ENCODE measurements at places on chromosomes 5 and 9.

- peak; percentile 52 for DNase-seq
These were observed 558 bp downstream of the SHROOM1 start for GRCh38 chr5:132829742-132830435.

- DNase-seq, result no peak
These were observed 21.0 kb downstream of the SKIC3 start for GRCh38 chr5:95533761-95534160.

DNA sequence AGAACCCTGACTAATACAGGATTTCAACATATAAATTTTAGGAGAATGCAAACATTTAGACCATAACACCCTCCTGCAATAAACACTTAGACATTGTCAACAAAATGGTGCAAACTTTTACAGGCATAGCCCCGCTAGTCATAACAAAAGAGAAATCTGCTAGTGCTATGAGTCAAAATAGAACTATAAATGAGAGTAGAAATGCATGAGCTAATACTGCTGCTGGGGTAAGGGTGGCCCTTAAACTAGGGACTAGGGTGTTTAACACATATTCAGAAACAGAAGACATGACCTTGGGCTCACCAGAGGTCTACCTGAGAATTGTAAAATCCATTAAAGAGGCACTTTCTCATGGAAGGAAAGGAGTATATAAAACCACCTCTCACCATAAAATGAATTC is 131.6 kb downstream of the TLR4 start:
- DNase-seq, result no peak

DNA sequence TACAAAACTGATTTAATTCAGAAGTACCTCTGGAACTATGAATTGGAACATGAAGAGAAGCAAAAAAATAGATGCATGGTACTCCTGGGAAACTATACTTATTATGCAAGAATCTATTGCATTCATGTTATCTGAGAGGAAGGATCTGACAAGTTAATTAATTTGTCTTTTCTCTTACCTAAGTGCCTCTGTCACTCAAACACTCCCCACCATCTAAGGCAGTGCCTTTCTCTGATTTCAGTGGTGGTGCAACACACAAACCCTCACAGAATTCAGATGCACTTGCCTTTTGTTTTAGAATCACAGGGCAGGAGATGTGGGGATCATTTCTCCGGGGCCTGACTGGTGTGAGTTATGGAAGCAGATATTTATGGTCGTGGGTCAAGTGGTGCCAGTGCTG is 52.5 kb upstream of the C9orf72 start:
- DNase-seq, result no peak

- DNase-seq, result no peak
These were observed 388.3 kb downstream of the PLK2 start for GRCh38 chr5:58071566-58071965.

DNA sequence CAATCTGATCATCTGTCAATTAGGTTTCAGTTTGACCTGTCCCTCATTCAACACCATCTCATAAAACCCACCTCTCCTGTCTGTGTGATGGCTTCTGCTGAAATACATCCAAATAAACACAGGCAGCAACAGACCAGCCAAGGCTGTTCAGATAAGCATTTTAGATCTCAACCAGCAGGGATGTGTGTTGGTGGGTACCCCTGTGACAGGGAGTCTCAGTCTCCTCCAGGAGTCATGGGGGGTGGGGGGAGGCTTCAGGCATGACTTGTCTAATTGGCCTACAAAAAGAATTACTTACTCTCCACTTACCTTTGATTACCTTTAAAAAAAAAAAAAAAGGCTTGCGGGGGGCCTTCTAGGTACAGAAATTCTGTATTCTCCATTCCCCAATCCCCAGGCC is 65.9 kb downstream of the ROR2 start:
- DNase-seq, result no peak

- DNase-seq, result no peak
These were observed 269.7 kb downstream of the MLLT3 start for GRCh38 chr9:20352591-20352990.

- no peak for DNase-seq
These were observed 607.2 kb upstream of the WWC1 start for GRCh38 chr5:167684251-167684650.

DNA sequence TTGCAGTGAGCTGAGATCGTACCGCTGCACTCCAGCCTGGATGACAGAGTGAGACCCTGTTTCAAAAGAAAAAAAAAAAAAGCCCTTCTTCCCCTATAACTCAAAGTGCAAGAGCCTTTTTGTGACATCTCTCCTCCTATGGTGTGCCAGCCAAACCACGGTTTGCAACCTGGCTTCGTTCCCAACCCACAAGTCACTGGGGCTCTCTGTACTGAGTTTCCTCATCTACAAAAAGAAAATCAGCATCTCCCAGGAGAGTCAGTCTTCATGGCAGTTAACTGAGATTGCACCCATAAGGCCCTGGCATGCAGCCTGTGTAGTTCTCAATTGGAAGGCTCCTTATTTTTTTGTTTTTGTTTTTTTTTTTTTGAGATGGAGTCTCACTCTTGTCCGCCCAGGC is 14.8 kb downstream of the ODF2 start:
- DNase-seq, result no peak

- DNase-seq, result no peak
These were observed 117.1 kb downstream of the NREP start for GRCh38 chr5:111639912-111640311.

- DNase-seq, result no peak
These were observed 1000.0 kb upstream of the DMAC1 start for GRCh38 chr9:8799615-8800014.

DNA sequence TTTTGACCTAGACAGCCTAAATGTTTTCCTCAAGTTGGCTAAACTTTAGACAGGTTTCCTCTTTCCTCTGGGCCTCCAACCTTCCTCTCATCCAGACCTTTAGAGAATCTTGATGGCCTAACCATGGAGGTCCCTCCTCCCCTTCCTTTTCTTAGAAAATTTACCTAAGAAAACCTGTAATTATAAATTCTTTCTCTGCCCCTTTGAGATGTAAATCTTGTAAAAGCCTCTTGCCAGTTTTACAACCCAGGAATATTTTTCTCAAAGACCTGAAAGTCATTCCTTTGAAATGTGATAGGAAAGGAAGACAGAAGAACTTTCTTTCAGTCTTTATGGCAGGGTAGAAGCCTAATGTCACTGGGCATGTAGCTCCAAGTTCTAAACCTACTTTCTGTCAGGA is 1752.6 kb upstream of the C9orf72 start:
- DNase-seq, result no peak

- no peak for DNase-seq
These were observed 140.5 kb upstream of the TARS1 start for GRCh38 chr5:33300209-33300742.

DNA sequence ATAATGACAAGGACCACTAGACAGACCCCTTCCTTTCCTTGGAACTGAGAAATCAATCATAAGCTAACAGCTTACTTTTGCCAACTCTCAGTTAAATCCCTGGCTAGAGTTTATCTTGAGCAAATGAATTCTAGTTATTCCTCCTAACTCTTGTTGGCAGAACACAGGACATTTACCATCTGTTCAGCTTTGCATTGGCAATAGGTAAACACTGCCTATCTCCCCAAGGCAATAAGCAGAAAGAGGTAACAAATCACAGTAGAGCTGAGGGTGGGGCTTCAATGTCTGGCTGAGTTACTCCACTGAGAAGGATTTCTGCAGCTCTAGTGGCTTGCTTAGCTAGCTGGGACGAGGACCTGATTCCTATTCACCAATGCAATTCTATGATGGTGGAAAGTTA is 503.3 kb upstream of the GRIA1 start:
- DNase-seq, result no peak

- DNase-seq, result no peak
These were observed 56.4 kb upstream of the OR2K2 start for GRCh38 chr9:111386386-111386785.

- DNase-seq, result no peak
These were observed 67.0 kb downstream of the PTTG1 start for GRCh38 chr5:160488394-160489325.

All from stimulated activated CD4-positive, alpha-beta T cell treated with anti-CD3 and anti-CD28 coated beads, Interleukin-1b, Interleukin-23, amount 100 ng/mL, for 1 hour (primary cell).